Panc1 (cell line): ENCODE measurements at places on chromosomes 13 and 19.
A peak's percentile ranks its signal among the peaks of the same experiment; 100 is the strongest.

GRCh38 chr13:57932061-57932460 lies 300.5 kb downstream of the PCDH17 start:
- DNase-seq = no peak

DNA sequence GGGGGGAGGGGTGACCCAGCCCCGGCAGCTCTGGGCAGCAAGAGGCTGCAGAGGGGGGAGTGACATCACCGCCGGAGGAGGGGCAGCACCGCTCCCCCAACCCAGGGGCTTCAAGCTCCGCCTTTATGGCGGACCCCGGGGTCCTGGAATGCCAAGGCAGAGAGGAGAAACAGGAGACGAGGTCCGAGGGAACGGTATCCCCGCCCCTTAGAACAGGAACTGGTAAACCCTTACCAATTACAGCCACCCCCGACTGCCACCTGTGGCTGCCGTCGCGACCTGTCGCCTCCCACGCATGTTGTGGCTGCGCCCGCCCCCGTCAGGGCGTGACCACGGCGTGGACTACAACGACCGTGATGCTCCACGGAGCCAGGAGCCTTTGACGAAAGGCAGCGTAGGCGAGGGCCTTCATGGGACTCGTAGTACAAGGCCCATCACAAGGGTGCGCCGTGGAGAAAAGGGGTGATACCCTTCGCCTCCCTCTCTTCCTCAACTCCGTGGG lies 4.1 kb upstream of the KCNC3 start:
- peak; percentile 72 for DNase-seq

- DNase-seq = no peak
Observed at GRCh38 chr13:74251778-74252519, 117.7 kb upstream of the KLF12 start.

DNA sequence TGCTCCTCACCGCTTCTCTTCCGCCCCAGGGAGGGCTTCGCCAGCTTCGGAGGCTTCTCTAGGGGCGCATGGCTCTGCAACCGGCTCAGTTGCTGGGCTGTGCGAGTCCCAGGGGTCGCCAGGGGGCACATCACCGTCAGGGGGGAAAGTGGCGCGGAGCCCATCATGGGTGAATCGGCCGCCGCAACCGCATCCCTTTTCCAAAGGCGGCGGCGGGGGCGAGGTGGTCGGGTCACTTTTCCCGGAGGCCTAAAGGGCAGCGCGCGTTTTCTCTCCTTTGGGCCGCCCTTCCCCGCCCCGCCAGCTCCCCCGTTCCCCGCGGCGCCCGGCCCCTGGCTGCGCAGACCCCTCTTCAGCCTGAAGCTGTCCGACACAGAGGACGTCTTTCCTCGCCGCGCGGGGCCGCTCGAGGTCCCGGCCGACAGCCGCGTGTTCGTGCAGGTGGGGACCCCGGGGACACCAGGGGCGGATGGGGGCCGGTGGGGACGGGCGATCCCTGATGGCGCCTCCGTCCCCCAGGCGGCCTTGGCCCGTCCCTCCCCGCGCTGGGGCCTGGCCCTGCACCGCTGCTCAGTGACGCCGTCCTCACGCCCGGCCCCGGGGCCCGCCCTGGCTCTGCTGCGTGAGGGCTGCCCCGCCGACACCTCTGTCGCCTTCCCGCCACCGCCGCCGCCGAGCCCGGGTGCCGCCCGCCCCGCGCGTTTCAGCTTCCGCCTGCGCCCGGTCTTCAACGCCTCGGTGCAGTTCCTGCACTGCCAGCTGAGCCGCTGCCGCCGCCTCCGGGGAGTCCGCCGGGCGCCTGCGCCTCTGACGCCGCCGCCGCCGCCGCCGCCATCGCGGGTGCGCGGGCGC lies 1.7 kb downstream of the TGFBR3L start:
- DNase-seq = no peak

DNA sequence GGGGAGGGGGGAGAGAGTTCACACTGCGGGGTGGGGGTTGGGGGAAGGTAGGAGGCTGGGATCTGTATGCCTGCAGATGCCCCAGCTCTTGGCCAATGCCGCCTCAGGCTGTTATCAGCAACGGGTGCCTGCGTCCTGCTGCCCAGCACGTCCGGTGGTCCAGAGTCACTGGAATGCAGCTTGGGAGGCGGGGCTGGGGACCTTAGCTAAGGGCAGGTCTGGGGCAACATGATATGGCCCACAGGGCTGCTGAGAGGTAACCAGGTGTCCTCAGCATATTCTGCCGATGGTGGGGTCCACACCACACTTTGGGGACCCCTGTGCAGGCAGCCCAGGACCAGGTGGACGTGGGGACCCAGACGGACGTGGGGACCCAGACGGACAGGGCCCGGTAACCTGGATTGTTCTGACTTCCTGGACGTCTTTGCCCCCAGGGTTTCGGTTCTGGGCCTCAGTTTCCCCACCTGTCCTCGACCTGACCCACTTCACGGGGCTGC lies 668 bp upstream of the ARHGAP45 start:
- DNase-seq = no peak
